ENCODE measurements at places on chromosomes 12 and 14.

GRCh38 chr12:122076743-122077495, 1.6 kb upstream of the MLXIP start:
- DNase-seq, result no peak

- no peak for DNase-seq
Measured at GRCh38 chr12:89521364-89522223, 3.0 kb downstream of the GALNT4 start.

DNA sequence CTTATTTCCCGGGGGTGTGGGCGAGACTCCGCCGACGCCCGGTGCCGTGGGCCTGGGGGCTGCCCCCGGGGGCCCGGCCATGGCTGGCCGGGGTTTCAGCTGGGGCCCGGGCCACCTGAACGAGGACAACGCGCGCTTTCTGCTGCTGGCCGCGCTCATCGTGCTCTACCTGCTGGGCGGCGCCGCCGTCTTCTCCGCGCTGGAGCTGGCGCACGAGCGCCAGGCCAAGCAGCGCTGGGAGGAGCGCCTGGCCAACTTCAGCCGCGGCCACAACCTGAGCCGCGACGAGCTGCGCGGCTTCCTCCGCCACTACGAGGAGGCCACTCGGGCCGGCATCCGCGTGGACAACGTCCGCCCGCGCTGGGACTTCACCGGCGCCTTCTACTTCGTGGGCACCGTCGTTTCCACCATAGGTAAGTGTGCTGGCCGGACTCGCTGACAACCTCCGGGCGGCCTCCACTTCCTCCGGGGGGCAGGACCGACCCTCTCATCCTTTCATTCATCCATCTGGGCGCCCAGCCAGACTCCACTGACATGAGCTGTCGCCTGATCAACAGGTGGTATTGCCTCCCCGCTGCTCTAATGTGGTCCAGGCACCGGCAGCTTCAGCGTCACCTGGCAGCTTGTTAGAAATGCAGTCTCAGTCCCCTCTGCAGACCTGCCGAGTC, 467 bp downstream of the KCNK13 start:
- DNase-seq, result no peak

- DNase-seq, result no peak
Measured at GRCh38 chr12:31663576-31663975, 4.1 kb downstream of the ETFBKMT start.

DNA sequence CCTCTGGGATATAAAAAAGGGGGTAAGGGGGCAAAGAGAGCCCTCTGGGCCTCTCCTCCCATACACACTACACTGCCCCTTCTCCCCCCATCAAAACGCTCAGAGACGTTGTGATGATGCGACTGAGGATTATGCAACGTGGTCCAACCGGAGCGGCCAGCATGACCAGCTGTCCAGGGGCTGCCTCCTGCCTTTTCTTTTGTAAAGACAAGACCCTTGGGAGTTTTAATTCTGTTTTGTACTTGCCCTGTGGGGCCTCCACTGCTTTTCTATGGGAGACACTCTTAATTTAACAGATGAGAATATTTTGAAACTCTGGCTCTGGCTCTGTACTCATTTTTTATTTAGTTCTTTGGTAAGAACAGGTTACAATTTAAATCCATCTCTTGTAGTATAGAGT, 7.2 kb downstream of the MBD6 start:
- no peak for DNase-seq

DNA sequence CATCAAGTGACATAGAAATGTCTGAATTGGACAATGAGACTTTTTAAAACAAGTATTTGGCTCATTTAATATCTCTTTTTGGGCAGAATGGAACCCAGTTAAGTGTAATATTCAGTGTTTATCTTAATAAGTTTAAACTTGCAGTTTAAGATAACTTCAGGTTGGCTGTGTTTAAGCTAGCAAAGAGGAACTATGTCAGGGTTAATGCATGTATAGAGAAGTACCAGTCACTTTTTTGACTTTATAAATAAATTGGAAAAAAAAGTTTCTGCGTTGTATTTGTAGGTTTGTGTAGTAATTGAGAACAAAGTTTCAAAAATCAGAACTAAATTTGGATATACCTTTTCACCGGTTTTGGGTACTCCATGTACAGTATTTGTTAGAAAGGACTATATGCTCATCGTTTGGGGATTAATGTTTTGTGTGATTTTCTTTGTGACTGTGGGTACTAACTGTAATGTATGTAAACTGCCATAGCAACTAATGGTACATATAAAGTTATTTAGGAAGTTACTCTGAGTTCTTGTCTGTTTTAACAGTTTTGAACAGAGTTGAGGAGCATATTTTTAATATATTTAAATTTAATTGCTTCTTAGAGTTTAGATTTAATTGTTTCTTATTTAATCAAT, 4.5 kb downstream of the HMGA2 start:
- DNase-seq, result no peak

DNA sequence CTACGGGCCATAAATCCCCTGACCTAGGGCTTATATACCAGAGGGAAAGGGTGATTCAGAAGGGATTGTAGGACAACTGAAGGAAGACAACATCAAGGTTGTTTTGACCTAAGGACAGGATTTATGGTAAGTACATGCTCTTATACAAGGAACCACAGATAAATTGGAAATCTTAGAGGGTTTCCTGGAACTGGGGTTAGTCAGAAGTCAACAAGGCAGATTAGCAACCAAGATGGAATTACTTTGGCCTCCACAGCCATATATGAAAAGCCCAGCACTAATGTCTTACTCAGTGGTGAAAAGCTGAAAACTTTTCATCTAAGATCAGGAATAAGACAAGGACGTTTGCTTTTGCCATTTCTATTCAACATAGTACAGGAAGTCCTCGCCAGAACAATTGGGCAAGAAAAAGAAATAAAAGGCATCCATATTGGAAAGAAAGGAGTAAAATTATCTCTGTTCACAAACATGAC, 5.4 kb downstream of the TMBIM4 start:
- no peak for DNase-seq

DNA sequence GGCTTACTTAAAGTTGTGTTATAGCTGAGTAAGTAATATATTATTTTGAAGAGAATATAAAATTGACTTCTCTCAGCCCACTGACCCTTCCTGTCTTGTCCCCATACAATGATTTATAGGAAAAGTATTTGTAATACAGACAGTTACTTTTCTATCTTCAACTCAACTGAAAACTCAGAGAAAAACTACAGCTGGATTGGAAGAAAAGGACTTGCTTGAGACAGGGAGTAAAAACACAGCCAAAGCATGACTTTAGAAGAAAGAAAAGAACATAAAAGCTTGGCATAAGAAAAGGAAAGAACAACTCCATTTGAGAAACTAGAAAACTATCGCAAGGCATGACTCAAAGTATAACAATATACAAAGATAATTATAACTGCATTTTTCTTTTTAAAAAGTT, 57.5 kb downstream of the MSRB3 start:
- DNase-seq, result no peak

- DNase-seq, result no peak
Measured at GRCh38 chr14:62213516-62213915, 451.3 kb downstream of the SNAPC1 start.

- DNase-seq, result no peak
Measured at GRCh38 chr12:55694651-55695050, 13.1 kb downstream of the ITGA7 start.

GRCh38 chr14:43591776-43592175, 915.3 kb downstream of the FSCB start:
- DNase-seq, result no peak

- DNase-seq, result no peak
Measured at GRCh38 chr12:107042801-107043200, 50.5 kb downstream of the CRY1 start.

DNA sequence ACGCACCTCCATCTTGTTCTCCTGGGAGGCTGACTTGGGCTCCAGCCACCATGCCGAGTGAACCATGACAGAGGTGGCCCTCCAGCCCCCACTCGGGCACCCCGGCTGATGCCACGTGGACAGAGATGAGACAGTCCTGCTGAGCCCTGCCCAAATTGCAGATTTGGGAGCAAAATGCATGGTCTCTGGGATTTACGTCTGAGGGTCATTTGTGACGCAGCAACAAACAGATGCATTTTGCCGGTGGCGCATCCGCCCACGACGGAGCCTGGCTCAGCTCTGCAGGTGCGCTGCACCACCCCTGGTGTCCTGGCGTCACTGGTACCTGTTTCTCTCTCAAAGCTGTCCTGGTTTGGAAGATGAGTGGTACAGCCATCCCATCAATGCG, 31.1 kb upstream of the INF2 start:
- DNase-seq, result no peak

DNA sequence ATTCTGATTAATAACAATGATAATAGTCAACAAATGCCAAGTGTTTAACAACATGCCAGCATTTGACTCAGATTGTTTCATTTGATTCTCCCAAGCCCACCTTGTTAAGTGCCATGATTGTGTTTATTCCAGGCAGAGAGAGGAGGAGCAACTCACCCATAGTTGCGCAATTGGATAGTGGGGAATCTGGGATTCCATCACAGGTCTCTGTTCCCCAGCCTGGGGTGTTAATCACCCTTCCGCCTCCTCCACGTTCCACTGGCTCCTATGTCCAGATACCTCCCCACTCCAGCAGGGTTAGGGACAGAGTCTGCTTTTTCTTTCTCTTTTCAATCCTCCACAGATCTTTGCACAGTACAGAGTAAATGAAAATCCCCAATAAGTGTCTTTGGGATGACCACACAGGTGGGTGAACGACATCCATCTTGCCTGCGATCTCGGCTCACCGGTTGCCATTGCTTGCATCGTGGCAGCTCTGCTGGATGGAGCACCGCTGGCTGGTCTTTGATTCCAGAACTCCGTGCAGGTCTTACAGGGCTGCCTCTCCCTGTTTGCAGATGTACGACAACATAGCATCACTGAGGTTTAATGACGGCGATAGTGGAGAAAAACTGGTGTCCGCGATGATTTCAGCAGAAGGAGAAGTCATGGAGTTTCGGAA, 78.8 kb downstream of the DNAH10 start:
- no peak for DNase-seq

- DNase-seq, result no peak
Measured at GRCh38 chr12:123356159-123356670, 8.4 kb downstream of the SBNO1 start.

DNA sequence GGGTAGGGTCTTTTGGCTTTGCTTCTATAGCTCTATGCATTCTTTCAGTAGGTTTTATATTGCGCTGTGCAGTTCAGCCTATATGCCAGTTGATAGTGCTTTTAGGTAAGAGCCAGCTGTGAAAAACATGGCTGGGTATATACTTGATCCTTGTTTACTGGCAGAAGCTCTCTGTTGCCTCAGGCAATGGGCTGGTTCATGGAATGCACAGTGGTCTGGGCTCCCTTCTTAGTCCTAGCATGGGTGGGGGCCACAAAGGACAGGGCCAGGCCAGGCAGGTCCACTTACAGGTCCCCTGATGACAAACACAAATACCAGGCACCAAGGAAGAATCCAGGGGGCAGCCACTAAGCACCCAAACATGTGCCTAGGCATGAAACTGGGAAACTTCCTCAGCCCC, 240.7 kb downstream of the SEC23A start:
- no peak for DNase-seq

GRCh38 chr12:28568118-28568517, 377.9 kb downstream of the CCDC91 start:
- DNase-seq, result no peak

DNA sequence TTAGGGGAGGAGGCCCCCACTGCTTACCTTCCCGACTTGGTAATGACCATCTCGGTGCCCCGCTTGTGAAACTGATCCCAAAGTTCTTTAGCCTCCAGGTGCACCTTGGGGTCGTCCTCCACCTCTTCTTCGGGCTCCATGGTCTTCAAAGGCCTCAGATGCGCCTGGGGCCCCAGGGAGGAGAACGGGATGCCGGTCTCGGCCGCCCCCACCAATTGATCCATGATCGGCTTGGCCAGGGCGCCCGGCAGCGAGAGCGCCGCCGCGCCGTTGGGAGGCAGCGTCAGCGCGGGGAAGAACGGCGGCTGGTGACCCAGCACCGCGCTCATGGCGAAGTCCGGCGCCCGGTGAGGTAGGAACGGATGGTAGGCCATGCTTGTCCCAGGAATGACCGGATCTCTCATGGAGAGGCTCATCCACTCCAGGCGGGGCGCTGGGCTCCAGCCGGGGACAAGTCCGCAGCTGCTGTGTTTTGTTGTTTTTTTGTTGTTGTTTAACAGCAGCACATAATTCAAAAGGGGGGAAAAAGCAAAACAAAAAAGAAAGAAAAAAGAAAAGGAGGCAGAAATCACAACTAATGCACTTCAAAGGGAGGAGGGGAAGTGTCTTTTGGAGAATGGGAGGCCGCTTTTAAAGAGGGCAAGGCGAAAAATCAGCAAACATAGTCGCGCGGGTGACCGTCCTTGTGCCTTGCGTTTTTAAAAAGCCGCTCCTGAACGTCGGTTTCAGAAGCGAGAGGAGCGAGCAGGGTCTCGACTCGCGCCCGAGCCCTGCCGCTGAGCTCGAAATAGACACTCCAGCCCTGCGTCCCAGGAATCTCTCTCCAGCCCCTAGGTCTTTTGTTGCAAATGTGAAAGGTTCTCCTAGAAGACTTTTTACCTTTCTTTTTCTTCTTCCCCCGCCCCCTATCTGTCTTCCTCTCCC, 928 bp downstream of the TBX3 start:
- no peak for DNase-seq
